ENCODE measurements at places on chromosomes 1 and 21.

GRCh38 chr1:186654741-186655140 is 25.5 kb downstream of the PTGS2 start:
- DNase-seq: no peak

- DNase-seq: no peak
Observed at GRCh38 chr1:81170721-81171120, 630.0 kb upstream of the ADGRL2 start.

DNA sequence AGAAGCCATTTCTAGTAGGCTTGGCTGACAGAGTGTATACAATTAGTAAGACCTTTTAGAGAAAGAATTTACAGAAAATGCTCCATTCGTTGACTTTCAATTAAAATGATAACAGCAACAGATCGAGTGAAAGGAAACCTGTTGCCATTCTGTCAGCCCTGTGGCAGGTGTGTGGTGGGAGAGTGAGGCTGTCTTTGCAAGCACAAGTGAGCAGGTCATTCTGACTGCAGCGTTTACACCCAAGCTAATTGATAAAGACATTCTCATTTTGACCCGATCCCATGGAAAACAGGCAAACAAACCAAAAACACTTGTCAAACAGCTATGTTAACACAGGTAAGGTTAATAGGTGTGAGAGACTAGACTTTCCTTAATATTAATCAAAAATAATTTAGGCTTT is 257.3 kb downstream of the PTBP2 start:
- no peak for DNase-seq

GRCh38 chr1:1669468-1670440 is 10.9 kb upstream of the CDK11B start:
- no peak for DNase-seq

GRCh38 chr1:41152622-41153044 is 89.5 kb downstream of the SCMH1 start:
- peak; percentile 86 for DNase-seq

- no peak for DNase-seq
Observed at GRCh38 chr1:166597516-166597915, 241.8 kb upstream of the POGK start.

DNA sequence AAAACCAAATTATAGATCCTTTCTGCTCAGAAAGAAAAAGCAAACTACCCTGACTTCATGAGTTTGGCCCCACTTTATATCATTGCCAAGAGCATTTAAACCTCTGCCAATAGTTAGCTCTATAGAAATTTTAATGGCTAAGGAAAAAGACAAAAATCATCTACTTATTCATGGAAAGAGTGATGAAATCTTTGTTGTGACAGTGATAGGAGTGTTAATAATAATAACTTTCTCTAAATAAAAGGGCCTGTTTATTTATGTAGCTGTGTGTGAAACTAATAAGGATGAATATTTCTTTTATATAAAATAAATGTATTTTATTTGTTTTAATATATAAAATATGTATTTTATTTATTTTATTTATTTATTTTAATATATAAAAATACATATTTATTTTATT is 6.4 kb downstream of the CHODL start:
- DNase-seq: no peak

DNA sequence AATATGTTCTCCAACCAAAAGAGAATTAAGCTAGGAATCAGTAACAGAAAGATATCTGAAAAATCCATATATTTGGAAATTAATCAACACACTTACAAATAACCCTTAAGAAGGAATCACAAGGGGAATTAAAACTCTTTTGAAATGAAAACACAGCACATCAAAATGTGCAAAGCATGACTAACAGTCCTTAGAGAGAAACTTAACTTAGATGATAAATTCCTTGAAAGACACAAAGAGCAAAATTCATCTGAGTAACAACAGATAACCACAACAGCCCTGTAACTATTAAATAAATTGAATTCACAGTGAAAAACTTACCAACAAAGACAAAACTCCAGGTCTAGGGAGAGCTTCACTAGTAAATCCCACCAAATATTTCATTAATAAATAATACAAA is 283.8 kb downstream of the SDCCAG8 start:
- DNase-seq: no peak

DNA sequence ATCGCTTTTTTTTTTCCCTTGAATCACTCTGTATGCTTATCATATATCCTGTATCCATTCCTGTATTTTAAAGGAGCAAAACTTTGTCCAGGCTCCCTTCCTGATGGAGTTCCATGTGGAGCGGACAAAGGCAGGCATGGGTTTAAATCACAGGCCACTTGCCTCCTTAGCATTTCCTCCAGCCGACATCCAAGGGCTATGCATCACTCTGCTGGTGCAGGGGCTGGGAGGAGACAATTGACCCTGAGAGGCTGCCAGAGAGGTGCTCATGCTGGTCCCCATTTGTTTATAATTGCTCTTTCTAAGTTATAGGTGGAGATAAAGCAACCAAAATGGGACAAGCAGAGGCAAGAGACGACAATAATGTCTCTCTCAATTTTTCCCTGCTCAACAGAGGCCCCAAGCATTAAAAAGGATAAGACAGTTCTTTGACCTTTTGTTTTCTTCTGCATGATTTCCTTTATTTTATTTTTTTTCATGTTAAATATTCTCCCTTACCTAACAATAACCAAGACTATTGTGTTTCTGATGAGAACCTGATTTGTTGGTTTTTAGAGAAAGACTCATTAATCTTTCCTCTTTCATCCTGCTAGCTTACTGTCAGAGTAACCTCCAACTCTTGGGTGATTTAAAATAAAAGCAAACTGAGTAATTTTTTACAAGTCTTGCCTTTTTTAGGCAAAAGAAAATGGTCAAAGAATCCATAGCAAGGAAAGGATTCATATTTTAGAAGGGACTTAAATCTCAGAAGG is 353.7 kb downstream of the ADGRL2 start:
- no peak for DNase-seq

- peak; percentile 97 for DNase-seq
Observed at GRCh38 chr1:234544087-234544579, 65.2 kb upstream of the TARBP1 start.

- DNase-seq: no peak
Observed at GRCh38 chr1:99539131-99539530, 106.8 kb upstream of the PALMD start.
